Progenitor cell of endocrine pancreas (in vitro differentiated cells): ENCODE measurements at places on chromosomes 11 and 22. TPM values are rescaled to one million over a fixed set of nuclear protein-coding genes. Genes with fewer than 3 reads are reported as not detected.

- peaks cover 34% of the 10 kb centered on the region for H3K27me3 ChIP-seq
- DNase-seq = no peak
- H3K27ac ChIP-seq = no peak overlapping the region
- no peaks in the 10 kb centered on the region for H3K36me3 ChIP-seq
- H3K4me1 ChIP-seq = no peaks in the 10 kb centered on the region
Observed at GRCh38 chr22:26610072-26610958, 7.5 kb downstream of the CRYBB1 start.

- no peaks in the 10 kb centered on the region for H3K27me3 ChIP-seq
- no peaks in the 10 kb centered on the region for H3K36me3 ChIP-seq
- H3K27ac ChIP-seq = no peak overlapping the region
- no peak overlapping the region for H3K4me3 ChIP-seq
Observed at GRCh38 chr11:24005202-24005876, 491.5 kb upstream of the LUZP2 start.

GRCh38 chr22:19612866-19613572 is 88.8 kb upstream of the CLDN5 start:
- no peak for DNase-seq
- no peaks in the 10 kb centered on the region for H3K36me3 ChIP-seq
- peaks cover 3% of the 10 kb centered on the region for H3K4me1 ChIP-seq
- H3K27me3 ChIP-seq = peaks cover 43% of the 10 kb centered on the region
- no peak overlapping the region for H3K4me3 ChIP-seq

- H3K4me3 ChIP-seq = no peak overlapping the region
- DNase-seq = no peak
- H3K27ac ChIP-seq = no peak overlapping the region
- H3K36me3 ChIP-seq = no peaks in the 10 kb centered on the region
- H3K4me1 ChIP-seq = peaks cover 67% of the 10 kb centered on the region
- H3K27me3 ChIP-seq = no peaks in the 10 kb centered on the region
Observed at GRCh38 chr22:28031383-28031922, 112.4 kb upstream of the PITPNB start.

DNA sequence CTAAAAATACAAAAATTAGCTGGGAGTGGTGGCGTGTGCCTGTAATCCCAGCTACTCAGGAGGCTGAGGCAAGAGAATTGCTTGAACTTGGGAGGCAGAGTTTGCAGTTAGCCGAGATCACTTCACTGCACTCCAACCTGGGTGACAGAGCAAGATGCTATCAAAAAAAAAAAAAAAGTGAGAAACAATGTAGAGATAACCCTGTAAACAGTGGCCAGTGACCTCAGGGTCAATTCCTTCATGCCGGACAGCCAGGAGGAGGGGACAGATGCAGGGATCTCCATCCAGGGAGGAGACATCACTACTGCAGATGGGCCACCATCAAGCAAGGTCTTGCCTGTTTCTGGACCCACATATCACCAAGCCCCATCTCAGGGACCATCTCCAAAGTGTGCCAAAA is 10.2 kb downstream of the CFL1 start:
- no peak overlapping the region for H3K4me3 ChIP-seq
- H3K36me3 ChIP-seq = peaks cover 7% of the 10 kb centered on the region
- no peak for DNase-seq
- H3K27ac ChIP-seq = no peak overlapping the region
- no peaks in the 10 kb centered on the region for H3K27me3 ChIP-seq

DNA sequence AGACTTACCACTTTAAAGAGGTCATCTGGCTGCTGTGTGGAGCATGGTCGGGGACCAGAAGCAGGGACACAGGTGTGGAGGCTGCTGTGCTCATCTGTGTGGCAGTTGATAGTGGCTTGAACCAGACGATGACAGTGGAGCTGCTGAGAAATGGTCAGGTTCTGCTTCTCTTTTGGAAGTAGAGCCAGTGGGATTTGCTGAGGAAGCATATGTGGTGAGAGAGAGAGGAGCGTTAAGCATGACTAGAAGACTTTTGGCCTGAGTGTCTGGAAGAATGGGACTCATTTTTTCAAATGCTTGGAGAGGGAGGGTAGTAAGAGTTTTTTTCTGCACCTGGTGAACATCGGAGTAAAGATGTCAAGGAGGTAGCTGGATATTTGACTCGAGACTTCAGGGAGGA is 12.5 kb upstream of the SREBF2 start:
- H3K4me1 ChIP-seq = no peaks in the 10 kb centered on the region
- H3K27ac ChIP-seq = peak overlapping the region; percentile 8
- no peaks in the 10 kb centered on the region for H3K27me3 ChIP-seq
- no peak for DNase-seq
- no peak overlapping the region for H3K4me3 ChIP-seq

DNA sequence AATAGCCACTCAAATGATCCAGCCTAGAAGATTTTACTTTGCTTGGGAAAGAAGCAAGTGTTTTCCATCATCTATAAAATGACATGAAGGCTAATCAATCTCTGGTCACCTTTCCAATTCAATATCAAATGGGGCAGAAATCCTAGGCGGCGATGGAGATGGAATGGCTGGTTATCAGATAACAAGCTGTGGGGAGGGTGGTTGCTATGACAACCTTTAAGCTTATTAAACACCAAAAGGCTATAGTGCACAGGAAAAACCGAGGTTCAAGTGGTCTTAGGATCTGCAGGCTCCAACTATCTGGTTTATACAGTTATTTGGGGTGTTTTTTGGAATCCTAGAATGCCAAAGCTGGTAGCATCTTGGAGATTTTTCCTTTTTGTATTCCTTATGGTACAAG is 13.9 kb upstream of the BSX start:
- no peaks in the 10 kb centered on the region for H3K36me3 ChIP-seq
- no peak overlapping the region for H3K4me3 ChIP-seq
- no peaks in the 10 kb centered on the region for H3K4me1 ChIP-seq
- no peak overlapping the region for H3K27ac ChIP-seq
- no peak for DNase-seq
- peaks cover 46% of the 10 kb centered on the region for H3K27me3 ChIP-seq

- H3K4me1 ChIP-seq = peaks cover 15% of the 10 kb centered on the region
- DNase-seq = no peak
- H3K27me3 ChIP-seq = no peaks in the 10 kb centered on the region
- no peak overlapping the region for H3K27ac ChIP-seq
- H3K4me3 ChIP-seq = no peak overlapping the region
Observed at GRCh38 chr11:78438298-78438975, 20.8 kb upstream of the GAB2 start.

The WT1 gene
- not detected in 2 replicates for total RNA-seq

The CLTCL1 gene
- total RNA-seq = 6.6 and 8.7 TPM in 2 replicates

The CYTH4 gene
- total RNA-seq = not detected in 2 replicates
